ENCODE measurements at places on chromosomes 5 and 9.
A peak's percentile ranks its signal among the peaks of the same experiment; 100 is the strongest.

GRCh38 chr9:18056269-18056992, 417.5 kb upstream of the ADAMTSL1 start:
- no peak for DNase-seq

- DNase-seq = no peak
Observed at GRCh38 chr5:143889986-143890385, 78.0 kb downstream of the HMHB1 start.

- DNase-seq = no peak
Observed at GRCh38 chr9:3848445-3849114, 322.8 kb upstream of the RFX3 start.

GRCh38 chr9:122832194-122832593, 3.8 kb upstream of the PDCL start:
- no peak for DNase-seq

DNA sequence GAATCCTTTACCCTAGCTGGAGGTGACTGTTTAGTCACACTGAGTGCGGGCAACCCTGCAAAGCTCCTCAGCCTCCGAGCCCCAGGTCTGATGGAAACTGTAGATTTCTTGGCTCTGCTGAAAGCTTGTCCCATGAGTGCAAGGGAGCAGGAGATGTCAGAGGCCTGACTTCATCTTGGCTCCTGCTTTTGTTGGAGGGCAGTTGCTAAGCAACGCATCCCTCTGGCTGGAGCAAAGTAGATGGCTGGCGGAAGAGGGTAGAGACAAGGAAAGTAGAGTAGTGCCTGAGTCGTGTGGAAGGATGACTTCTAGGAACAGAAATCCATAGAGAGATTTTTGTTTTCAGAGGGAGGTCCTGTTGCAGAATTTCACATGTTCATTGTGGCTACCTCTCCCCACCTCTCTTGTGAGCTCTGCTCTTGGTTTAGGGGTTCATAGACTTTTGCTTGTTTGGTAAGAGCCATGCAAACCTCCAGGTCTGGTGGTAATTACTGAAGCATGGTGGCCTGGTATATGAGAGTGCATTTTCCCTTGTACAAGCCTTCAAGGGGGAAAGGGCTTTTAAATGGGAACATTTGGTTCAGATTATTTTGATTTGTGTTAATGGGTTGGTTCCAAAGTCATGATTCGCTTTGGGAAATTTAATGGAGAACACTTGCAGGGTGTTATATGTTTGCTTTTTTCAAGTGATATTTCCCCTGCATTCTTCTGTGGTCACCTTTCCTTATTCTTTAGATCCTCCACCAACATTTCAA, 71.5 kb downstream of the ARHGAP26 start:
- DNase-seq = no peak

- DNase-seq = no peak
Observed at GRCh38 chr5:178155065-178155464, 1.4 kb upstream of the NHP2 start.

DNA sequence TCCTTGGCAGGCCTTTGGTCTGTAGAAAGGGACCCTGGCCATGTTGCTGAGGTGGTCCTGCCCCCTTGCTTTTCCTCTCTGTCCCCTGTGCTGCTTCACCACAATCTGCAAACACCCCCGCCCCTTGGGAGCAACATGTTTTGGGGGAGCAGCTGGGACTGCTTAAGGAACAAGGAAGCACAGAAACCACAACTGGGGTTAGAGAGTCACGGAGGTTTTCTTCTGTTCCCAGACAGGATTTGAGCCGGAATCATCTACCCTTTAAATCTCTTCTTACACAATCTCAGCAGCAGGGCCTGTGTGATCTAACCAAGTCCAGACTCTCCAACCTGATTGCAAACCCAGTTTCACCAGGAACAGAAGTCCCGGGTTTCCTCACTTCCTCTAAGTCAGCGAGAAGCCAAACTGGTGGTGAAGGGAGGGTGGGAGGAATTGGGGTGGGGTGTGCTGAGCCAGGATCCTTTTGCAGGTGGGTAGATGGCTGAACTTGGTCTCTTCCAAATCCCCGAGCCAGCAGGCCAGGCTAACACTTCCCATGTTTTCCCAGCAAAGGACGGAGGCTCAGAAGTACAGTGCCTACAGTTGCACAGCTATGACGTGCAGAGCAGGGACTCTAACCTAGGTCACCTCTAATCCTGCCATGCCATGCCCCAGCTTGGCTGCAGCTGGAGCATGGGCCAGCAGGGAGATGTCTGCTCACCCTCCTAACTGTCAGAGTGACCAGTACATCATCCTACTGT, 25.0 kb downstream of the SH3PXD2B start:
- no peak for DNase-seq

DNA sequence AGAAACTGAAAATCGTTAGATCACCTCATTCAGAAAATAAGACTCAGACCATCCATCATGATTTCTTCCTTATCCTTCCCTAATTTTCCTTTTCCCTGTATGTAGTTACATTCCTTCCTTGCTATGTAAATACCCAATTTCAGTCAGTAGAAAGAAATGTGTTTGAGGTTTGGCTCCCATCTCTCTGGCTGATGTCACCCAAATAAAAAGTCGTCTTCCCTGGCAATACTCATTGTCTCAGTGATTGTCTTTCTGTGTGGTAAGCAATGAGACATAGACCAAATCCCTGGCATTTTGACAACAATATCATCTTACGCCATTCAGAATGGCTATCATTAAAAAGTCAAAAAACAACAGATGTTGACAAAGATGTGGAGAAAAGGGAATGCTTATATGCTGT, 303.9 kb upstream of the EDIL3 start:
- DNase-seq = no peak

DNA sequence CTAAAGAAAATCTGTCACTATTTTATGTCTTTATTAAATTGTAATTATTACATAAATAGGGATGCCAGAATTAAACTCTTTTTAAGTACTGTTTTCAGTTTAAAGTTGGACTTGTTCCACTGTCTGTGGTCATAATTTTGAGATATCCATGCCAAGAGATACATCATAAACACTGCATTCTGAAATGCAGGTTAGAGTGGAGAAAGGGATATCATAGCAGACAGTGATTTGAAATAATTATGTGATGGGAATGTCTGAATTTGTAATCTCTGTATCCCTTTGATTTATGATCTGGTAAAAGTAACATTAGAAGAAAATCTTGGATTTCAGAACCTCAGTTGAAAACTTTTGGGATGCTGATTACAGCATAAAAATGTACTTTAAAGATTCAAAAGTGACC, 222.1 kb downstream of the GOLPH3 start:
- DNase-seq = no peak

DNA sequence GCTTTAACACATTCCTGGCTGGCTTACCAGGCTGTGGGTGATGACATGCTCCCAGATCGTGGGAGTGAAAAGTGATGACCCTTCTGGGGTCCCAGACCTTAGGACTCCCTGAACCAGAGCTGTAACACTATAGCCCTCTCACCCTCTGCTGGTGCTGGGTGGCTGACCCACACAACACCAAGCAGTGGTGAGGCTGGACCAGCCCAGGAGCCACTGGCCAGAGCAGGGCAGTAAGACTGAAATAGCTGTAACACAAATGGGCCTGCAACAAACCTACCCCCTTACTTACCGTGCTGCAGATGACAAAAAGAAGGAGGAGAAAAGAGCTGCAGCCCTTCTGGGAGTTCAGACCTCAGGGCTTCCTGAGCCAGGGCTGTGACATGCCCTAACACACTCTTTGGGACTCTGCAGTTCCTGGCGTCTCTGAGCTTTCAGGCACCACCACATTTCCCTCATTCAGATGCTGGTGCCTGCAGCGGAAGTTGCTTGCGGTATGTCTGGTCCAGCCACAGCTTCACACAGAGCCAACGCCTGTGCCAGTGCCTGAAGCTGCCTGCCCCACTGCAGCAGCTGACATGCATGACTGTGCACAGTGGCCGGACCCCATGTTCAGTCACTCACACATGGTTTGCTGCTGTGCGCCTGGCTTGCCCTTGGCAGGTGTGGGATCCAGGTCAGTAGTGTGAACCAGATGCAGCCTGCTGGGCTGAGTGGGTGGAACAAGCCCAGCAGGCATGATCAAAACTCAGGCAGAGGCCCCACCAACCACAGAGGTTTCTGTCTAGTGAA, 1247.4 kb downstream of the EFNA5 start:
- no peak for DNase-seq

DNA sequence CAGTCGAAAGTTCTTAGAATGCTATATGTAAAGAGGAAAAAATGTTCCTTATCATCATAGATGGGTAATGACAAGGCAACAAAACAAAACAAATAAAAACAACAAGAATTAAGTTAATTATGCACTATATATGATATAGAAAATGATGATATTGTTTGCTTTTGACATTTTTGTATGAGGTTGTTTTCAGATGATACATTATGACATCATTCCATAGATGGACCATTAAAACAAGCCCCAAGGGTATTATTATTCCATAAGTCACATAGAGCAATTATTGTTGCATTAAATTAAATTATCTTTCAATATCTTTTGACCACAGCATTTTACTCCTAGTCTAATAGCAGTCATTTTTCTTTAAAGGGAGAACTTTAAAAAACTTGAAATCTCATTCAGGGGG, 56.5 kb upstream of the RICTOR start:
- no peak for DNase-seq

GRCh38 chr9:114476891-114477469, 28.3 kb downstream of the WHRN start:
- no peak for DNase-seq

DNA sequence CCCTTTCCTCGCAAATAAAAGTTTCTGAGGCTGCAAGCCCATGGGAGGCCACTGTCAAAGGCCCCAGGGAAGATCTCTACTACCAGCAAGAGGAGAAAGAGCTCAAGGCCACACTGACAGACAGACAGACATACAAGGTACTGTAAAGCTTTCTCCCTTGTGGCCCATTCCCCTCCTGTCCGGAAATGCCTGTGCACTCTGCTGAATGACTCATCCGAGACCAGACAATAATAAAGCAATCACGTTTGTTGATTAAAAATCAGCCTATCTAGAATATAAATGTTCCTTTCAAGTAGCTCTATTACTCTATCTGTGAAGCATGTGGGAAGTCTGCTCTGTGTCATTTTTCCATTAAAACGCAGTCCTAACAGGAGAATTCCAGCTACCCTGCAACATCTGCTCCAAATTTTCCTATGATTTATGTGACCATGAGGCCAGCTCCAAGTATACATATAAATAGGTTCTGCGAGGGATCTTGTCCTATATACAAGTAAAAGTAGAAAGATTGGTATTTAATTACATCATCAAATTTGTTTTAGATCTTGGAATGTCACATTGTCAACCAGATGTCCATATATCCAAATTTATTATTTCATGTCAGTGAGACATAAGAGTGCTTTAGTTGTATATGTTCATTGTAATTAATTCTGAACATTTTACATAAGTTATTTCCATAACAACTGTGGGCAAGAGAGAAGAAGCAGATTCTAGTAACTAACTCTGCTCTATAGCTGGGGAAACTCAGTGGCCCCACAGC, 34.7 kb upstream of the TGFBI start:
- no peak for DNase-seq

GRCh38 chr9:95771556-95772246, 103.8 kb upstream of the ERCC6L2 start:
- peak; percentile 89 for DNase-seq

DNA sequence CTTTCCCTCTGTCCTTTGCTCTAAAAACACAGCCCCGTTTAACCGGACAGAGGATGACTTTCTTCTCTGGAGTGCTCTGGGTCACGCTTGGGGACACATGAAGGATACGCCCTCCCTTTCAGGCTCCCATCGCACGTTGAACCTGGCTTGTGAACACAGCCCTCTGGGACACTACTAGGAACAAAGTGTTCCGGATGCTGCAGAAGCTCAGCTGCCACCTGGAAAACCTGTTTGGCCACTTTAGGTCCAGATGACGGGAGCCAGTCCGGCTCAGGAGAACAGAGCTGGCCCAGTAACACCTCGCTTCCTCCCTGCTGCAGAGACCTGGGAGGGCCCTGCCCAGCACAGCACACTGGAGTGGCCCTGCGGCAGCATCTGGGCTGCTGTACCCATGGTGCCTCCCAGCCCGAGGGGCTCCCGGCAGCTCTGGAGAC, 60.1 kb downstream of the GADD45G start:
- DNase-seq = no peak

DNA sequence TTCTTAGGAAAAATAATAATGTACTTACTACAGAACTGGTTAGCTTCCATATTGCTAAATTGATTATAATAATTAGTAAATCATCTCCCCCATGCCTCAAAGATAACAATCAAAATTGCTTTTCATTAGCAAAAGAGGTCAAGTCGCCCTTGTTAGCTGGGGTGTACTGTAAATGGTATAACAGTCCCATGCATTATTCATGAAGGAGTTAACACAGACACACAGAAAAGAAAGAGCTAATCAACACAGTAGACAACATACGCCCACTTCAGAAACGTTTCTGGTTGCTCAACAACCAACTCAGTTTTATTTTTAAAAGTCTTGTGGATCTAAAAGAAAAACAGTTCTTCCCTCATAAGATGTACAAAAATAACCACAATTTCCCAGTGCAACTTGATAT, 100.2 kb downstream of the MPDZ start:
- DNase-seq = no peak

DNA sequence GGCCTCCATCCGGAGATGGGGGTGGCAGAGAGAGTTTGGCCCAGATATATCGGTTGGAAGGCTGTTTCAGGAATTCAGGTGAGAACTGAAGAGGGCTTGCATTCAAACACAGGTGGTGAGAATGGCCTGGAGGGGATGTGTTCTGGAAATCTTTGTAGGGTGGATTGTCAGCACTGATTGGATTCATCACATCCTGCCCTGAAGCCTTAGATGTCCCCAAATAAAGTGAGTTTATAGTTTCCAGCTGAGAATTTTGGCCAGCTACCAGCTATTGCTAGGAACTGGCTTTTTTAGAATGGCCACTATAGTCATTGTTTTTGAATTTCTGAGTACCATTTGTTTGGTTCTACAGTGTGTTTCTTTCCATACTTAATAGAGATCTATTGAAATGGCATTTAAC, 46.1 kb upstream of the ANKH start:
- no peak for DNase-seq

DNA sequence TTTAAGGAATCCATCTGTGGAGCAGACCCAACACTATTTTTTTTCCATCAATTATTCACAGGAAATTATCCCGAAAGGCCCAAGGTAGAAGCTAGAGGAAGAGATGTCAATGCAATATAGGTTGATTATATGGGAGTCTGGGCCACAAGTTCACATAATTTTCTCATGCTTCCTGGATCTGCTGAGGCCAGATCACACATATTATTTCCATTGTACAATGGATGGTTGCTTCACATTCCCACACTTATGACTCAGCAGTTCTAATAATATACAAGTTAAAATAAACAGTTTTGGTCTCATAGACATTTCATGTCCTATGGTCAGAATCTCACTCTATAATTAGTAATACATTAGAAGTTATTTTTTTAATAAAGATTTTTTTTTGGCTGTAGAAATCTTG, 66.0 kb upstream of the PTPRD start:
- DNase-seq = no peak

- no peak for DNase-seq
Observed at GRCh38 chr5:159319832-159320231, 10.5 kb downstream of the IL12B start.

Measured in posterior cingulate gyrus (tissue), 11 donors.